NCI-H1417 treated with DMSO at 0.1 percent for 48 hours (cell line): ENCODE measurements at places on chromosomes 12 and 14.

DNA sequence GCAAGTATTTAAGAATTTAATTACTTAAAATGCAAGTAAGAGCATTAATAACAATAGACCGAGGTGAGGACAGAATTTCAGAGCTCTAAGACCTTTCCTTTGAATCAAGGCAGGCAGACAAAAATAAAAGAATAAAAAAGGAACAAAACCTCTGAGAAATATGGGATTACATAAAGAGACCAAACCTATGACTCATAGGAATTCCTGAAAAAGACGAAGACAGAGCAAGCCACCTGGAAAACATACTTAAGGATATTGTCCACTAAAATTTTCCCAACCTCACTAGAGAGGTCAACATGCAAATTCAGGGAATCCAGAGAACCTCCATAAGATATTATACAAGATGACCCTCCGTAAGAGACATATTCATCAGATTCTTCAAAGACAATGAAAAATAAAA lies 325.1 kb downstream of the AEBP2 start:
- DNase-seq, result no peak

GRCh38 chr14:33714527-33715226 lies 236.2 kb downstream of the EGLN3 start:
- DNase-seq, result no peak

DNA sequence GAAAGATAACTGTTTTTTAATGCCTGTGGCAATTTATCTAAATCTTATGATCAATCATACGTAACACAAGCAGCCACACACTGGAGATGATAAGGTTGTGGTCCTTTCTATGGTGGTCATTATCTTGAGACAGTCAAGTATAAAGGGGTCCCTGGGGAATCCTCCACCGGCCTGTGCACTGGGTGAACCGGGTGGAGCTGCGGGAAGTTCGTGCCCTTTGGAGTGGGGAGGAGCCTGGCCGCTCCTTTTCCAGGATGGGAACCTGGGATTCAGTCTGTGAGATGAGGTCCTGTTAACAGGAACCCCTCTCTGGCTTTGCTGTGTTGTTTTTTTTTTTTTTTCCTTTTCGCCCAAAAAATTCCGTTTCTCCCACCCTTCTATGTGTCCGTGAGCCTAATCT lies 167.5 kb upstream of the RPL10L start:
- DNase-seq, result no peak

GRCh38 chr14:36975834-36976233 lies 196.6 kb downstream of the SLC25A21 start:
- no peak for DNase-seq

- no peak for DNase-seq
Observed at GRCh38 chr14:65304239-65304638, 108.3 kb upstream of the FUT8 start.

GRCh38 chr14:22981090-22981875 lies 1.1 kb downstream of the AJUBA start:
- DNase-seq, result no peak

GRCh38 chr12:42853370-42854140 lies 264.0 kb upstream of the PRICKLE1 start:
- DNase-seq, result no peak

DNA sequence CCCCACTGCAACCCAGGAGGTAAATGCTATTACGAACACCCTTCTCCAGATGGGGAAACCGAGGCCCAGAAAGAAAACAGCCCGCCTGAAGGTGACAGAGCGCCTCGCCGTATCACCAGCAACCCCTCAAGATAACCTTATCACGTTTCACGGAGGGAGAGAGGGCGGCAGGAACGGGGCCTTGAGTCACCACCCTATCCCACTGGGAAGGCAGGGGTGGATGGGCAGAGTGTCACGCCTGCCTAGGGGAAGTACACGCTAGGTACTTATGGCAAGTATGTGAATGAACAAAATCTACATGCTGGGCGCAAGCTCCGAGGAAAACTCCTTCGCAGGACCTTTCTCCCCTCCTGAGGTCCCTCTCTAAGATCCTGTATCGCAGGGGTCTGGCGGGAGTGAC lies 17.8 kb downstream of the NCOR2 start:
- DNase-seq, result no peak

- DNase-seq, result no peak
Observed at GRCh38 chr12:122423258-122424165, 1.0 kb upstream of the CLIP1 start.

DNA sequence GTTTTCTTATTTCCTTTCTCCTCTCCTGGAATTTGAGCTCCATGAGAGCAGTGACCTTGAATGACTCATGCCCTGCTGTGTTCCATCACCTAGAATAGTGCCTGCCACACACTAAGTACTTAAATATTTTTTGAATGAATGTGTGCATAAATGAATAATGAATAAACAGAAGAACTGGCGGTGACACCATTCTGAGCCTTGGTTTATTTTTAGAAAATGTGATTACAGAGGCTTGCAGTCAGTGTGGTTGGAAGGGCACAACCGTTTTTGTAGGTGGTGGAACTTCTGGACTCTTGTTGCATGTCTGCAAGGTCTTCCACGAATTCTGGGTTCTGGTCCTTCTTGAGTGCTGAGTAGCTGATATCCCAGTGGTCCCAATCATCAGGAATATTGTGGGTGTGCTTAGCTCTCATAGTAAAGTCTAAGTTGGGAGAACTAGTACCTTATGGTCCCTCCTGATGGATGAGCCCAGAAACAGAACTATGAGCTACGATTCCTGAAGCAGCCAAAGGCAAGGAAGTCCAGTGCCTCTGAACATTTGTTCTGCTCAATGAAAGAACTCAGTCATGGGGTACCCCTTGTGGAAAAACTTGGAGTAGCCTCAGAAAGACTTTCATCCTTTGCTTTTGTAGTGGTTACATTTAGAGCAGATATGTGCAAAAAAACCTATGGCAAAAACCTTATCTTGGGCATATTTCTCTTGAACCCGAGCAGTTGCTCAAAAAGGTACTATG lies 28.8 kb upstream of the BHLHE41 start:
- DNase-seq, result no peak

GRCh38 chr12:76698316-76698715 lies 65.6 kb upstream of the ZDHHC17 start:
- DNase-seq, result no peak
